ENCODE measurements at places on chromosomes 7 and 10.

DNA sequence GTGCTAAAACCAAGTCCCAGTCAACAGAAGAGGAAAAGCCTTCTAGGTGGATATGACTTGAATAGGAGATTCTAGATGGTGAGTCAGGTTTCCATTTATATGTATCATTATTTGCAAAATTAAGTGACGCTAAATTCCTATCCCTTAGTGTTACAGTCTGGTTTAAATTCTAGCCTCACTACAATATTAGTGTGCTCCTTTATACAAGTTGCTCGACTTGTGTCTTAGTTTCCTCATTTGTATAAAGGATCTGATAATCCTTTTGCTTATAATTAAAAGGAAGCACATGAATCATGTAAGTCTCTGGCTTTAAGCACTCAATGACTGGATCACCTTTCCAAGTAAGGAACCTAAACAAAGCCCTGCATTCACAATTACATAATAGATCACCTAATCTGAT, 105.7 kb downstream of the SVOPL start:
- H3K4me1 ChIP-seq: no peaks in the 10 kb centered on the region
- H3K36me3 ChIP-seq: no peaks in the 10 kb centered on the region

- H3K4me3 ChIP-seq: peak overlapping the region; percentile 83
- peak; percentile 31 for DNase-seq
- H3K36me3 ChIP-seq: peaks cover 41% of the 10 kb centered on the region
- peaks cover 8% of the 10 kb centered on the region for H3K27me3 ChIP-seq
- no peak overlapping the region for H3K27ac ChIP-seq
These were observed 1.2 kb downstream of the GFRA1 start for GRCh38 chr10:116271593-116272439.

GRCh38 chr10:131511391-131511790, 199.9 kb upstream of the TCERG1L start:
- H3K36me3 ChIP-seq: no peaks in the 10 kb centered on the region
- no peaks in the 10 kb centered on the region for H3K27me3 ChIP-seq
- no peak overlapping the region for H3K4me3 ChIP-seq
- H3K4me1 ChIP-seq: peaks cover 4% of the 10 kb centered on the region
- no peak overlapping the region for H3K27ac ChIP-seq
- no peak for DNase-seq

DNA sequence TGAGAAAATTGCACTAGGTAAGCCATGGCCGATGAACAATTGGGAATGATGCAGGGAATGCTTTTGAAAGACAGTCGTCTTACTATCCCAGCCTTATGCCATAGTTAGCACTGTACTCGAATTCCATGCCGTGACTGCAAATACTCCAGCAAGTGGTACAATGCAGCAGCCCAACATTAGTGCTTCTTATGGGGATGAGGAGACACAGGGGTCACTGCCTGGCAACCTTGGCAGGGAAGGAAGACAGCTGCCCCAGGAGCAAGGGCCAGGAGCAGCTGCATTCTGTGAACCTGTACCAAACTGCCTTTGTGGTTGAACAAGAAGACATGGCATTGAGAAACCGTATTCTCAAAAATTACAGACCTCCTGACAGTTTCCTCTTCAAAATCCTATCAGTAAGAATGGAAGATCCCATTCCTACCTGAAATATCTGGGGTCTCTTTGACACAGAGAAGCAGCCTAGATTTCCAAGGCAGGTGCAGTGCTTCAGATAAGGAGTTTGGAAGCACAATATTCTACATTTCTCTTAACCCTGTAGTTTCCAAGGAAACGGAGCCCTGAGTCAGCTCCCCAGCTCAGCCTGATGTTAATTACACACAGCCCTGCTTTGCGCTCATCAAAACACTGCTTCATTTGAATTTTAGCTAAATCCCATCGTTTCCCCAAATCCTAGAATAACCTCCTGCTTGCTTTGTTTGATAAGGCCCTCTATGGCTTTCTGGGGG, 49.0 kb upstream of the FRMD4A start:
- no peaks in the 10 kb centered on the region for H3K27me3 ChIP-seq
- no peaks in the 10 kb centered on the region for H3K36me3 ChIP-seq
- peaks cover 22% of the 10 kb centered on the region for H3K4me1 ChIP-seq
- no peak overlapping the region for H3K4me3 ChIP-seq
- H3K27ac ChIP-seq: no peak overlapping the region

GRCh38 chr7:154430640-154431039, 378.4 kb downstream of the DPP6 start:
- no peak for DNase-seq
- H3K36me3 ChIP-seq: no peaks in the 10 kb centered on the region

- peak; percentile 49 for DNase-seq
- no peak overlapping the region for H3K4me3 ChIP-seq
- no peaks in the 10 kb centered on the region for H3K36me3 ChIP-seq
- no peak overlapping the region for H3K27ac ChIP-seq
These were observed 127.9 kb upstream of the STK17A start for GRCh38 chr7:43454936-43455518.

- no peaks in the 10 kb centered on the region for H3K27me3 ChIP-seq
- no peaks in the 10 kb centered on the region for H3K36me3 ChIP-seq
- peaks cover 9% of the 10 kb centered on the region for H3K4me1 ChIP-seq
- H3K27ac ChIP-seq: no peak overlapping the region
- no peak for DNase-seq
- H3K4me3 ChIP-seq: no peak overlapping the region
These were observed 196.6 kb downstream of the DIP2C start for GRCh38 chr10:492836-493235.

GRCh38 chr10:129796710-129797420, 167.2 kb downstream of the EBF3 start:
- no peaks in the 10 kb centered on the region for H3K27me3 ChIP-seq
- H3K4me1 ChIP-seq: peaks cover 6% of the 10 kb centered on the region
- H3K4me3 ChIP-seq: no peak overlapping the region
- H3K36me3 ChIP-seq: no peaks in the 10 kb centered on the region
- DNase-seq: no peak

DNA sequence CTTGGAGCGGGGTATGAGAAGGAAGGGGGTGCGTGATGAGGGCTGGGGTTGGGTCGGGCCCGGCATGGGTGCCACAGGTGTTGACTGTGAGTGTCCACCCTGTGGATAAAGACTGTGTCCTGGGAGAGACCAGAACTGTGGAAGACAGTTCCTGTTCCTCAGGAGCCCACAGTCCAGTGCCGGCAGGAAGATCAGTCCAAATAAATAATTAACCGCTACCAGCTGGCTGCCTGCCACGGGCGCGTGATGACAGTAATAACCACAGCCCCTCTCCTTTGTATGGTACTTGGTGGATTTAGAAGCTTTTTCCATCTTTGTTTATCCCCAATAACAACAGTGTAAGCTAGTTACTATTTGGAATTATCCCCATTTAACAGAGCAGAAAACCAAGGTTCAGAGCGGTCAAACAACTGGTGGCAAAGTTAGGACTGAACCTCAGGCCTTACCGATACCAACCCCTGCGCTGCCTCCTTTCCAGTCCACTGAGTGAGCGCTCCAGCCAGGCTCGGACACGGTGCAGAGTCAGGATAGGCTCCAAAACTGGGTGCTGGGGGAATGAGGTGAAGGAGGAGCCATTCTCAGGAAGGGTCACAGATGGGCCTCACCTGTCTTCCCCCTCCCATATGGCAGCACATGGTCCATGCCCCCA, 5.1 kb downstream of the ZMIZ1 start:
- H3K4me3 ChIP-seq: no peak overlapping the region
- peaks cover 16% of the 10 kb centered on the region for H3K36me3 ChIP-seq
- no peaks in the 10 kb centered on the region for H3K27me3 ChIP-seq
- DNase-seq: no peak

DNA sequence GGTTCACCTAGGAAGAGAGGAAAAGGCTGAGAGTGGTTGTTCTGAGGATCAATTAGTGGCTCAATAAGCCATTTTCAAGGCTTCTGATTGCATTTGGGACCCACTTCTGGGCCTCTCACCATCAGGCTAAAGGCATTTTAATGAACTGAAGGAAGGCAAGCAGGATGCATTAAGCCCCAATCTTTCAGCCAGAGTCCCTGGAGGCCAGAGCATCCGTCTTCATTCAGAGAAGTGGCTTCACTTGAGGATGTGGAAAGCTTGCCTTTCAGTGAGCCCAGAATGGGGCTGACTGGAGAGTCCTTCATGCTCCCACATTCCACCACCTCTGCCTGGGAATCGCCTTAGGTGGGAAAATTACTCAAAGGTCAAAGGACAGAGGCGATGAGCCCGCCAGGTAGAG, 41.8 kb downstream of the COL17A1 start:
- H3K27ac ChIP-seq: no peak overlapping the region
- no peaks in the 10 kb centered on the region for H3K36me3 ChIP-seq
- DNase-seq: no peak
- no peaks in the 10 kb centered on the region for H3K4me1 ChIP-seq
- no peaks in the 10 kb centered on the region for H3K27me3 ChIP-seq

DNA sequence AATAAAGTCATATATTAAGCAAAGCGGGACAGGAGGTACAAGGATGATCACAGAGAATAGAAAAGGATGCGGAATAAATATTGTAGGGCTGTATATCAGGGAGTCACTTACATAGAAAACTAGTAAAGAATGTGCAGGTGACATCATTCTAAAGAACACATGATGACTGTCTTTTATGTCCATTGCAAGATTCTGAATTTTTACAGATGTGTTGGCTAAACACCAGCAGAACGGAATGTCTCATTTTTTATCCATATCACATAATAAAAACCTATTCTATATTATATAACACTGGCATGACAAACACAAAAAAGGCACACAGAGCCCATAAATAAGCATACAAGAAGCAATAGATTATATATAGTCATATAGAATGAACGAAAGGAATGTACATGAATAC, 319.2 kb upstream of the PLXDC2 start:
- H3K36me3 ChIP-seq: no peaks in the 10 kb centered on the region
- DNase-seq: no peak
- no peaks in the 10 kb centered on the region for H3K4me1 ChIP-seq
- H3K27me3 ChIP-seq: no peaks in the 10 kb centered on the region

GRCh38 chr7:25959168-25959734, 192.7 kb upstream of the NFE2L3 start:
- DNase-seq: no peak
- H3K27me3 ChIP-seq: no peaks in the 10 kb centered on the region
- no peak overlapping the region for H3K27ac ChIP-seq
- H3K4me1 ChIP-seq: peaks cover 3% of the 10 kb centered on the region
- H3K4me3 ChIP-seq: no peak overlapping the region

DNA sequence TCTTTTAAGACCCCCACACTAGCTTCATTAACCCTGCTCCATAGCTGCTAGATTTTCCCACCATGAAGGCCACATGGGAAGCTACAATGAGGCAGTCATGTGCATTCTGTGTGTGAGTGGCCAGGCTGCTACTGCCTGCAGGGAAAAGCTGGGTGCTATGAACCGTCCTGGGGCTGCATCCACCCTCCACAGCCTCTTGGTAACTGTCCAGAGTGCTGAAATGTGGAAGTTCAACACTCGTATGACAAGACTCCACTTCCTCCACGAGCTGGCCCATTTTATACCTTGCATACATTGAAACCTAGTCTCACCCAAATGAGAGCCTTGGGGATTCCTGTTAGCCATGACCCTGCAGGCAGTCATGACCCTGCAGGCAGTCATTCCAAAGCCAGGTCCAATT, 59.4 kb downstream of the CUZD1 start:
- H3K4me1 ChIP-seq: no peaks in the 10 kb centered on the region
- no peaks in the 10 kb centered on the region for H3K36me3 ChIP-seq
- no peaks in the 10 kb centered on the region for H3K27me3 ChIP-seq

- H3K27ac ChIP-seq: no peak overlapping the region
- no peaks in the 10 kb centered on the region for H3K36me3 ChIP-seq
- no peak for DNase-seq
- no peaks in the 10 kb centered on the region for H3K27me3 ChIP-seq
These were observed 176.4 kb downstream of the TAX1BP1 start for GRCh38 chr7:27916372-27916771.

- H3K27ac ChIP-seq: peak overlapping the region; percentile 78
- no peaks in the 10 kb centered on the region for H3K36me3 ChIP-seq
- peaks cover 7% of the 10 kb centered on the region for H3K4me1 ChIP-seq
- no peak overlapping the region for H3K4me3 ChIP-seq
These were observed 172.0 kb downstream of the PRPF18 start for GRCh38 chr10:13758756-13759155.

DNA sequence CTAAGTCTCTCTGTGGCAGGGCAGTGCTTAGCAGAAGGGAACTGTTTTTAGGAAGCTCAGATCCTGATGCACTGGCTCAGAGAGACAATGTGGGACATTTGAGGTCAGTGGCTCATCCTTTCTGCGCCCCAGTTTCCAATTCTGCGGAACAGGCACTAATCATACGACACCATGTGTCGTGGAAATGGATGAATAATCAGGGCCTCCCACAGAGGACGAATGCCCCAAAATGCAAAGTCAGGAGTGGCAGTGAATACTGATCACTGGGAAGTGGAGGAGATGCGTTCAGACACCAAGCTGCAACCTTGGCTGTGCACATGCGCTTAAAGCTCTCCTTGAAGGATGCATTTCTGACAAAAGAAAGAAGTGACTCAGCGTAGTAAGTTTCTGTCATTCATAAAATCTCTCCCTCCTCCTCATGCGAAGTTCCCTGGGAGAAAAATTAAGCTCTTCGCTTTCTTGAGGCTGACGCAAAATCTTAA, 21.9 kb upstream of the ECHDC3 start:
- no peaks in the 10 kb centered on the region for H3K36me3 ChIP-seq
- no peak overlapping the region for H3K4me3 ChIP-seq
- no peaks in the 10 kb centered on the region for H3K27me3 ChIP-seq
- H3K4me1 ChIP-seq: no peaks in the 10 kb centered on the region
- DNase-seq: no peak
- no peak overlapping the region for H3K27ac ChIP-seq

DNA sequence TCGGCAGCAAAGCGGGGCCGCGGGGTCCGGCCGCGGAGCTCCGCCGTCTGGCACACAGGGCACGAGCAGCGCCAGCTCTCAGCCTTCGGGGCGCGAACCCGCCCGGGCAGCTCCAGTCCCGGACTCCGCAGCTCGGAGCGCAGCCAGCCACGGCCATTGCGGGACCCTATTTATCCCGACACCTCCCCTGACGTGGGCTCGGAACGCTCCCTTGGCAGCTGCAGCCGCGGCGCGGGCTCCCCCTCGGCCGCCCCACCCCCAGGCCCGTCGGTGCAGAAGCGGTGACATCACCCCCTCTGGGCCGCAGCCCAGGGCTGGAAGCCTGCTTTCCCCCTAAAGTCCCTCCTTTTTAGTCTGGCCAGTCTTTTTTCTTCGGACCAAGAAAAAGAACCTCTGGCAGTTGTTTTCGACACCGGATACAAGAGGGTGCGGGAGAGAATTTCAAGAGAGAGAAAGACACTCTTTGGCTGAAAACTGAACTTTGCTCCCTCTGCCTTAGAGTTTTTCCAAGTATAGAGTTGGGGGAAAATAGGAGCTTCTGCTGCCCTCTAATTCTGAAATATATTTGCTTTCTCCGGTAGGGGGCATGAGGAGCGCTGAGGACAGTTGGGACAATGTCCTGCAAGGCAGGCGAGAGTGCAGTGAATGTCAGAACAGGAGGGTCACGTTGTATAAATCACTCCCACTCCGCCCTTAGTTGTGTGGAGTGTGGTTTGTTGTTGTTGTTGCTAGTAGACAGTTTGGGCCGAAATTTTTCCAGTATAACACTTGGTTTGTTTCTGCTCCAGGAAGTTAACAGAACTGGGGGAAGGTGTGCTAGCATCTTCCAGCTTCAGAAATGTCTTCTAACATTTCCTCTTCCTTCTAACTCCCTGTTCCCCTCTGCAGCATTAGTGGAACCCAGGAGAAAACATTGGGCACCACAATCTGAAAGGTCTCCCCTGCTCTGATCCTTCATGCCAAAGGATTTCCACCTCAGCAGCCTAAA, at the start of gene SFRP4:
Gene SFRP4 (minus strand): TSS at position 145 of the 988 bp plus-strand sequence. CDS start 280 bp downstream, outside the sequence.
- H3K27me3 ChIP-seq: peaks cover 35% of the 10 kb centered on the region
- peak within 1 kb of the TSS; percentile 79 for H3K4me3 ChIP-seq
- H3K27ac ChIP-seq: no peak within 1 kb of the TSS
- peaks cover 8% of the 10 kb centered on the region for H3K4me1 ChIP-seq

Measured in neuronal stem cell (in vitro differentiated cells).